NCI-H2081 treated with DMSO at 0.1 percent for 48 hours (cell line): ENCODE measurements at places on chromosomes 13 and 19.
A peak's percentile ranks its signal among the peaks of the same experiment; 100 is the strongest.

DNA sequence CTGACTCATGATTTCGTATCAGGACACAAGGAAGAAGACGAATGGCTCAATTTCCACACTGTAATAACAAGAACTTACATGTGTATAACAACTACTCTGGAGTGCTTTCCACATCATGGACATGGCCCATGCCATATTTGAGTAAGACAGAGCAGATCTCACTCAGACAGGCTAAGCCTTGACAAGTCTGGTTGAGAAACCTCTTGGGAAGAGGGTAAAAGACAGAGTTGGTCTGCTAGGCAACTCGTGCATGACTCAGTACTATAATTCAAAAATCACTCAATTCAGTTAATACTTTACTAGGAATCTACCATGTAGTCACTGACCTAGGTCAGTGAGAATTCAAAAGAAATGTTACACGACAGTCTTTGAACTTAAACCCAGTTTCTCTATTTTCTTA, 5.7 kb upstream of the THSD1 start:
- DNase-seq: no peak

DNA sequence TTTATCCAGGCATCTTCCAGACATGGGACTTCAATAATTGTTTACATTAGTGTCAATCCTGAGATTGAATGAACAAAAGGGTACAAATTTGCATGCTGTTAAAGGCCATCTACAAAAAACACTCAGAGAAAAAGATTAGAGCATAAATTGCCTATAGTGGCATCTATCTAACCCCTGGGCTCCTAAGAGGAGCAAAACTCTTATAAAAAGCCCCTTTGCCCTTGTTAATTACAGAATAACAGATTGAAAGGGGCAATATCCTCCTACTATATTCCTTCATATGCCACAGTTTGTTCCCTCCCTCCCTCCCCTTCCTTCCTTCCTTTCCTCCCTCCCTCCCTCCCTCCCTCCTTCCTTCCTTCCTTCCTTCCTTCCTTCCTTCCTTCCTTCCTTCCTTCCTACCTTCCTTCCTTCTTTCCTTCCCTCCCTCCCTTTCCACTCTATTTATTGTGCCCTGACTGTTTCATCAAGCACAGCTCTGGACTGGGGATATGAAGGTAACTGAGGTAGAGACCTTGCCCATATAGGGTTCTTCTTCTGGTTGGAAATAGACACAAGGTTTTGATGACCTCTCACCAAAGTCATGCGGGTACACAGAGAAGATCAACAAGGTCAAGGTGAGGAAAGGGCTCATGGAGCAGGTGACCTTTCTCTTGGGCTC, 49.5 kb downstream of the PCDH8 start:
- no peak for DNase-seq

DNA sequence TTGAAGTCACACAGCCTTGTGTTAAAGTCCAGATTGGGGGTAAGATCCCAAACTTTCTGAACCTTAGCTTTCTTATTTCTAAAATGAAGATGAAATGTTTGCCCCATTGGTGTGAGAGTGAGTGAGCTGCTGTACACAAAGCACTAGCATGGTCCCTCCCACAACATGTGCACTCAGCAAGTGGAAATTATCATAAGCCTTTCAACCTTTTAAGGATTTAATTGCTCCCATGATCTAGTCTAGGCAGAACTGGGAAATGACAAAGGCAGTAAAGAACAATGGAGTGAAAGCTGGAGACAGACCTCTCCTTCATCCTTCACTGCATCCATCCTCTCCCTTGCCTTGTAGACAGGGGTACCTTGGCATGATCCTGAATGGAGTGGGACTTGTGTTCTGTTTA, 76.0 kb upstream of the GPR12 start:
- DNase-seq: no peak

- DNase-seq: no peak
These were observed 21.6 kb downstream of the VASP start for GRCh38 chr19:45528744-45529419.

- DNase-seq: no peak
These were observed 1.3 kb downstream of the MED4 start for GRCh38 chr13:48093588-48093987.

DNA sequence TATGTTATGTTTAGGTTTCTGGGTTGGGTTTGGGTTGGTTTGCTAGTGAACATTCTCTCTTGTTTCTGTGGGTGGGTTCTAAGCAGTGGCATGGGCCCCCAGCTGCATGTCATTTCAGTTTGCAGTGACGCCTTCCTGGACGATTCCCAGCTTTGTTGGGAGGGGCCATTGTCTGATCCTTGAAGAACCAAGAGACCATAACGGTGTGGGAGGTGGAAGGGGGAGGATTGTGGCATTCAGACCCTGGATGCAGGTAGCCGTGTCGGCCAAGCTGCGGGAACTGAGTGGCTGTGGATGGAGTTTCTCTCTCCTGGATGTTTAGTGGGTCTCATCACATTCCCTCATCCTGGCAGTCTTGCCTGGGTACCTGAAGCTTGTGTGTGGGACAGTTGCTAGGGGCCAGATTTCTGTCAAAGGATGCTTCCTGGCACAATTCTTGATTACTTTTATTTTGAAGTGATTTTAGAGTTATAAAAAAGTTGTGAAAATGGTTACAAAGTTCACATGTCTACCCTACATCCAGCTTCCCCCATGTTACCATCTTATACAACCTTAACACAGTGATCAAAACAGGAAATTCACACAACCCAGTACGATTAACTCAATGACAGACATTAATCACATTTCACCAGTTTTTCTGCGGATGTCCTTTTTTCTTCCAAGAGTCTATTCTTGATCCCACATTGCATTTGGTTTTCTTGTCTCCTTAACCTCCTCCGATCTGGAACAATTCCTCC, 123.8 kb downstream of the SIPA1L3 start:
- DNase-seq: no peak

DNA sequence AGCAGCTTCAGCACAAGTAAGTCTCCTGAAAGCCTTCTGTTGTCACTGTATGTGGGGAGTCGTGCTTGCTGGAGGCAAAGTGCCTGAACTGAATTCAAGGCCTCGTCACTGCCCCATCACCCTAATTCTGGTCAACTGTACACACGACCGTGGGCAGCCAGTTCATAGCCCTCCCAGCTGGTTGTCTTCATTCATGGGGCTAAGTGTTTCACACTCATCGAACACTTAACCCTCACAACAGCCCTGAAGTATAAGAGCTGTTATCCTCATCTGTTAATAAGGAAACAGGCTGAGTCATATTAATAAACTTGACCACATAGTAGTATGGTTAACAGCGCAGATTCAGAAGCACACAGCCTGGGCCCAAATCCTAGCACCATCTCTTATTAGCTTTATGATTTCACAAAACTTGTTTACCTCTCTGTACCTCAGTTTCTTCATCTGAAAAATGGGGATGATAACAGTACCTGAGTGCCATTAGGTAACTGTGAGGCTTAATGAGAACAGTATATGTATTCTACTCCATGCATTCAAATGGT, 66.7 kb downstream of the CDADC1 start:
- no peak for DNase-seq

DNA sequence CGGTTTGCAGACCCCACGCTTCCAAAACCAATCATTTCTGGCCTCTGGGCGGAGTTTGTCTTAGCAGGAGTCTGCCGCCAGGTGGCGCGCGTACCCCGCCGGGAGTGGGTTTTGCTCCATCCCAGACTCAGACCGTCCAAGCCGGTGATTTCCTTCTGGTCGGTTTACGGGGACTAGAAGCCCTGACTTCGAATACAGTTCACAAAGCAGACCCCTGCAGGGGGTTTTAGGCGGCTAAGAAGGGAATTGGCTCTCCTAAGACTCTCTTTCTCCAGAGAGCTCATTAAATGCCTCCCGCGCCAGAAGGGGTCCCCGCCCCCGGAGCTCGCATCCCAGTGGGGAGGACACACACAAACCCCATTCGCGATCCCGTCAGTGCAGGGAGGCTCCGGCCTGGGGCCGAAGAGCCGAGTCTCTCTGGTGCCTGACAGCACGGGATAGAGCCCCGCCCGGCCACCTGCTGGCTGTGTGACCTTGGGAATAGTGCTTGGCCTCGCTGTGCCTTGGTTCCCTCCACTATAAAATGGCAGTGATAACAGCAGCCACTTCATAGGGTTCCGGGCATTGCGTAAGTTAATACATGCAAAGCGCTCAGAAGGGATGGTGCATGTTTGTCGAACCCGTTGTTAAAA, 8.6 kb upstream of the NUP62 start:
- DNase-seq: peak; percentile 5

DNA sequence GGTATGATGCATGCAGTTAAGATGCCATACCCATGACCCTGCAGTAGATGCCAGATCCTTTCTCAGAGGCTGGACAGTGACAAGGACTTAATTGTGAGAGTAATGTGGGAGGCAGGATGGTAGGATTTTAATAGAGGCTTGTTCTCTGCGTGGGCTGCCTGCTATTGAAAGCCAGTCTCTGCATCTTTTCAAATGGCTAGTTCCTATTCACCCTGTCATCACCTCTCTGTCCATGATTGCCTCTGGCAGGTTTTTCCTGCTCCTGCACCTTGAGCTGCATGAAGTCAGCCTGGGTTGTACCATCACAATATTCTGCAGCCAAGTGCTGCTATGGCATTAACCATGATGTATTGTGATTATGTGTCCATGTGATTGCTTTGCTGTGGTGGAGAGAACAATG, 440.5 kb downstream of the ITGBL1 start:
- DNase-seq: no peak

DNA sequence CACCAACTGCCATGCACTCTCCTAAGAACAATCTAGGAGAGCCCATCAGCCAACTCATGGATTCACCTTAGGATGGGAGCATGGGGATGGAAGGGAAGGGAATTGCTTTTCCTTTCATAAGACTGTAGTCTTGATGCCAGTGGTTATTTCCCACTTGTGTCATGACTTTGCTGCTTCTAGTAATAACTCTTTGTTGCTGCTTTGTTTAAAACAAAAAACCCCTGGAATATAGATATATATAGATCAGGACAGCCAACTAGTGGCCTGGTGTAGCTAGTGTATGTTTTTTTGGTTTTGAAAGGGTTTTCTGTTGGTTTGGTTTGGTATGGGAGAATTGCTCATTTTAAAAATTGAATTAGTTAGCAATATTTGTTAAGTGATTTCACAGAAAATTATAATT, 39.3 kb upstream of the KCTD4 start:
- DNase-seq: no peak

DNA sequence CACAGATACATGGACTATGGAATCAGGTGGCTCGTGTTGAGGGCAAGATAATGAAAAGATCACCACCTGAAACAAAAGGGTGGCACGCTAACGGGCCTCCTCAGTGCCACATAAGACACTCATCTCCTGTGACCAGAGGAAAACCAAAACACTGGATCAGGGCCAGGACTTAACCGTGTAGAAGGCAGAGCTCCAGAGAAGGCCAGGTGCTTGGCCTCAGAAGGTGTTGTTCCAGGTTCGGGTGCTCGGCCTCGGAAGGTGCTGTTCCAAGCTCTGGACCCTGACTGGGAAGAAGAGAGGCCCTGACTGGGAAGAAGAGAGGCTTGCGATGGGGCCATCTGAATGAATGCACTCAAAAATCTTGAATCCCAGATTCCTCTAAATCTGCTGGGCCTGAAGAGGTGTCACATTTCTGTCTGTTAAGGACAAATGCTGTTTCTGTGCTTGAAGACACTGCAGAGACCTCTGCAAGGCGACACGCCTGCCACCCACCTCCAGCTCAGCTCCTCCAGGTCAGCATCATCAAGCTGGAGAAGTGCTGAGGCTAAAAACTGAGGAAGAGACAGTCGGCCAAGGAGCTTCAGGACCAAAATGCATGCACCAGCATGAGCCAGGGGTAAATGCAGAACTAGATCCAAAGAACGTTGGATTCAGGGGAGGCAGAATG, 2.7 kb upstream of the RASA3 start:
- DNase-seq: no peak

GRCh38 chr13:46132109-46132508, 27.3 kb upstream of the CPB2 start:
- DNase-seq: no peak

GRCh38 chr13:25037057-25037813, 58.7 kb upstream of the PABPC3 start:
- DNase-seq: no peak

DNA sequence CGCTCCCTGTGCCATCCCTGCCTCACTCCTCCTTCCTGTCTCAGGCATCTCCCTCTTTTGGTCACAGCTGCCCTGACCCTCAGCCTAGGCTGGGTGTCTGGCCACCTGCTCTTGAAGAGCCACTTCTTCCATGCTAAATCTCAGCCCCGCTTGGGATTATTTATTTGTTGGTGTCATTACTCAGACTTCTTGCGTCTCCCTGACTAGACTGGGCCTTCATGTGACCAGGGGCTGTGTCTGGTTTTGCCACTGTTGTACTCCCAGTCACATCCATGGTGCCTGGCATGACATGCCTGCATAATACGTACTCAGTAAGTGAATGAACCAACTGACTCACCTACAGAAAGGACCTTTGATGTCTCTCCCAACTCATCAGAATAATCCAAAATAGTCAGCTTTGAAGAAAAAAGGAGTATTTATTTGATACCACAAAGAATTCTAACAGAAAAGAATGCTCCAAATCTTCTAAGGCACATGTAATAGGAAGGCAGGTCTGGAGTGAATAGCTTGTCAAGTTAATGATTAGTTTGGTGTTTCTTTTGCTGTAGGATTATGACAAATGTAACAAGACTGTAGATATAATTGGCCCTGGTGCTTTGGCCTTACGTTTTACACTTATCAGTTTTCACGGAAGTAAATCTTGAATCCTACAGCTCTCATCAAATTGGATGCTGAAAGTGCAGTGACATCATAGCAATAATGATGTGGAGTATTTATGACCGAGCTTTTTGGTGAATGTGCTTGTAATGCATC, 84.0 kb downstream of the ALOX5AP start:
- DNase-seq: no peak

DNA sequence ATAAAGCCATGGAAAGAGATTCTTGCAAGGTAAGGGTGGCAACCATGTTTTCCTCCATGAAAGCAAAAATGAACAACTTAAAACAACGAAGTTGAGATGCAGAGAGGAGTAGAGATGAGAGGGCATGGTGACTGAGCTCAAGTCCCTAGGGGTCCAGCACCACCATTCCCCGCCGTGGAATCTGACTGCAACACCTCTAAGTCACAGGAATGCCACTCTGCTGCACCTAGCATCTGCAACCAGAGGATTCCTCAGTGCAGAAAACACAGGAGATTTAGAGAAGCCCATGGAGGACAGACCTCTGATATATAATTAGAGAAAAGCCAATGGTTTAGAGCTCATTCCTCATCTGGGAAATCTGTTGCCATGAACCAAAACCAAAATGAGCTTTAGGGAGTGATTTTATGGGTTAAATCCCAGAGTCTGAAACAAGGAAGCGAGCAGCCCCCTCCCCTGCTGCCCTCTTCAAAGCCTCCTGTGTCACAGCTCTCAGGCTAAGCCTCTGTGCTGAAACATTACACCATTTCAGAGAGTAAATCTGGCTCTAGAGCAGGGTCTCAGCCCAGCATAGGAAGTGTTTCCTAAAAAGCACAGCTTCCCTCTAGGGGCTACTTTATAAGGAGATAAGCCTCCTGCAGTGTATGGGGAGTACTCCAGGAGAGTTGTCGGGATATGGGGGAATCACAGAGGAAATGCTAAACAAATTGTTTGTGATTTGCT, 1043.6 kb downstream of the UQCRFS1 start:
- DNase-seq: no peak

DNA sequence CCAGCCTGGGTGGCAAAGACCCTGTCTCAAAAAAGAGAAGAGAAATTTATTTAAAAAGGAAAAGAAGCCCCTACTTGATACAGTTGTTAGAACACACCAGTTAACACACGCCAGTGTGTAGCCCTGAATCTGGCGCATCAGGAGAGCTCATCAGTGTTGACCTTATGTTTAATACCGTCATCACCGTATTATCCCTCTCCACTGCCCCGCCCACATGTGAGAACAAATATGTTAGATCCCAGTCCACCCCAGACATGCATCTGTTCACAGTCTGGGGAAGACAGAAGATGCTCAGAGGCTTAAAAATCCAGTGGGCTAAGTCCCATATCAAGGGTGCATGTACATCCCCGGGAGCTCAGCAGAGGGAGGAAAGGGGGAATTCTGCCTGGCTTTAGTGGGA, 155.2 kb downstream of the DPF1 start:
- DNase-seq: no peak
